NCI-H446 treated with DMSO at 0.1 percent for 48 hours (cell line): ENCODE measurements at places on chromosomes 5 and 9.

GRCh38 chr5:20678814-20679298 lies 690.9 kb upstream of the CDH18 start:
- no peak for DNase-seq

DNA sequence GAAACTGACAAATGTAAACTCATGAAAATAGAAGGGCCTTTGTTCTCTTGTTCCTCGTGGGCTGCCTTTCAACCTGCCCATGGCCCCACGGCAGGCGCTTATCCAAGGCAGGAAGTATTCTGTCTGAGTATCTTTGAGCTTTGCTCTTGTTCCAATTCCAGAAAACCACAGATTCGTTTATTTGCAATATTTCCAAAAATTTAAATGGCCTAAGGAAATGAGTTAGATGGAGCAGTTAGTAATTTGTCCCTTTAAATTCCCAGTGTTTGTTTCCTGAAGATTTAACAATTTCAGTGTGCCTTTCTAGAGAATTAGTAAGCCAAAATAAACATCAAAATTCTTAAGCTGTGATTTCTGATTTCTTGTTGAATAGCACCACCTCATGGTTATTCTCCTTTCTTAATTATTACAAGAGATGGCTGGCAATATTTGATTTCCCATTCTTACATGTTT lies 299.4 kb upstream of the RASA1 start:
- DNase-seq, result peak; percentile 72

- no peak for DNase-seq
These were observed 156.2 kb upstream of the ZNF618 start for GRCh38 chr9:113719919-113720318.

DNA sequence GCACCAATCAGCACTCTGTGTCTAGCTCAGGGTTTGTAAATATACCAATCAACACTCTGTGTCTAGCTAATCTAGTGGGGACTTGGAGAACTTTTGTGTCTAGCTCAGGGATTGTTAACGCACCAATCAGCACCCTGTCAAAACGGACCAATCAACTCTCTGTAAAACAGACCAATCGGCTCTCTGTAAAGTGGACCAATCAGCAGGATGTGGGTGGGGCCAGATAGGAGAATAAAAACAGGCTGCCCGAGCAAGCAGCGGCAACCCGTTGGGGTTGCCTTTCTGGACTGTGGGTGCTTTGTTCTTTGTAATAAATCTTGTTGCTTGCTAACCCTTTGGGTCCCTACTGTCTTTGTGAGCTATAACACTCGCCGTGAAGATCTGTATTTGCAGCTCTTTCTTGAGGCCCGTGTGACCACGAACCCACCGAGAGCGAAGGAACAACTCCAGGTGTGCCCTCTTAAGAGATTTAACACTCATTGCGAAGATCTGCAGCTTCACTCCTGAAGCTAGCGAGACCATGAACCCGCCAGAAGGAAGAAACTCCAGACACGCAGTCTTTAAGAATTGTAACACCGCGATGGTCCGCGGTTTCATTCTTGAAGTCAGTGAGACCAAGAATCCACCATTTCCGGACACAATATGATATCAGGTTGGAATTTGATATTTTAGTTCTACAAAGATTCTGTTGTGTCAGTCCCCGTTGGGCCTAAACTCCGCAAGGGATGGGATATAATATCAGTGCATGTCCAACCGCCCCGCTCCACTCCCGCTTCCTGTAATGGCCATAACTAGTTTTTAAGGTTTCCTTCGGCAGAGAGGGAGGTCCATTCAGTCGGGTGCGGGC lies 740 bp upstream of the TRMT10B start:
- no peak for DNase-seq
